Muscle of leg (tissue), 16 donors: ENCODE measurements at places on chromosomes 6 and 20. TPM values are rescaled to one million over a fixed set of nuclear protein-coding genes. Genes with fewer than 3 reads are reported as not detected.

GRCh38 chr6:148629592-148630465 lies 117.0 kb upstream of the UST start:
- peak overlapping the region; percentile 44 for H3K27ac ChIP-seq
- DNase-seq = no peak
- no peaks in the 10 kb centered on the region for H3K36me3 ChIP-seq

DNA sequence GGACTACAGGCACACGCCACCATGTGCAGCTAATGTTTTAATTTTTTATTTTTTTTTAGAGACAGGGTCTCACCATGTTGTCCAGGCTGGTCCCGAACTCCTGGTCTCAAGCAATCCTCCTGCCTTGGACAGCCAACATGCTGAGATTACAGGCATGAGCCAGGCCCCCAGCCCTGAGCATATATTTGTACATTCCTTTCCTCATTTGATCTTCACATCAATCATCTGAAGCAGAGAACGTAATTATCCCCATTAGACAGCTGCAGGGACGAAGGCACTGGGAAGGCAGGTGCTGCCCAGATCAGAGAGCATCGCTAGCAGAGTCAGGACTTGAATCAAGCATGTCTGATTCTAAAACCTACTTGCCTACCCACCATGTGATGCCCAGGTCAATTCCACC lies 41.0 kb upstream of the SIRPA start:
- no peaks in the 10 kb centered on the region for H3K36me3 ChIP-seq
- DNase-seq = no peak
- no peaks in the 10 kb centered on the region for H3K27me3 ChIP-seq
- H3K4me1 ChIP-seq = peaks cover 10% of the 10 kb centered on the region
- H3K4me3 ChIP-seq = no peak overlapping the region
- no peak overlapping the region for H3K27ac ChIP-seq

- H3K27ac ChIP-seq = peak overlapping the region; percentile 95
- H3K27me3 ChIP-seq = no peaks in the 10 kb centered on the region
- H3K4me1 ChIP-seq = peaks cover under 1% of the 10 kb centered on the region
- no peak for DNase-seq
Measured at GRCh38 chr6:87702589-87702945, 534 bp upstream of the AKIRIN2 start.

Gene RBBP8NL
- polyA plus RNA-seq = not detected
